ENCODE measurements at places on chromosomes 5 and 9.

DNA sequence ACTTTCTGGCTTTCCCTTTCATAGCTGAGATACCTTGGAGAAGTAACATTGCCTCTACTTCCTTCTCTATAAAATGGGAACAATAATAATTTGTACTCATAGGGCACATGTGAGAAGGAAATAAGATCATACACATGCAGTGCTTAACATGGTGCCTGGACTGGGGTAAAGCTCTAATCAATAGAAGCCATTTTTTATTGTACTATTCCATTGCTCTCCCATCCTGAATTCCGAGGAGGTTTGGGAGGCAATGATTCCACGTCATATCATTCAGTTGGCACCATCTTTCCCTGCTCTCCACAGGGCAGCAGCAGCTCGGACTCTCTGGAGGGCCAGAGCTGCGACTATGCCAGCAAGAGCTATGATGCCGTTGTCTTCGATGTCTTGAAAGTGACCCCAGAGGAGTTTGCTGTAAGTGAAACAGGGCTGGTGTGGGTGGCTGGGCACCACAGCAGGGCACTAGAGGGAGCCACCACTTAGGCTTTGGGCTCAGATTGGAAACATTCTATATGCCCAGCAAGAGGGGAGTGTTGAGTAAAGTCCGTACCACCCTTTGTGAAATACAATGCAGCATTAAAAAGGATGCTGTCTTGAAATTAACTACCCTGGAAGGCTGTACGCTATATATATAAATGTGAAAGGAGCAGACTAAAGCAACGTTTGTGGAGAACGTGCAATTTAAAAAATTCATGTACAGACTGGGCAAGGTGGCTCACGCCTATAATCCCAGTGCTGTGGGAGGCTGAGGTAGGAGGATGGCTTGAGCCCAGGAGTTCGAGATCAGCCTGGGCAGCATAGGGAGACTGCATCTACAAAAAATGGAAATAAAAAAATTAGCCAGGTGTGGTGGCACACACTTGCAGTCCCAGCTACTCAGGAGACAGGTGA is 51.2 kb downstream of the RALGPS1 start:
- peak; percentile 66 for DNase-seq

DNA sequence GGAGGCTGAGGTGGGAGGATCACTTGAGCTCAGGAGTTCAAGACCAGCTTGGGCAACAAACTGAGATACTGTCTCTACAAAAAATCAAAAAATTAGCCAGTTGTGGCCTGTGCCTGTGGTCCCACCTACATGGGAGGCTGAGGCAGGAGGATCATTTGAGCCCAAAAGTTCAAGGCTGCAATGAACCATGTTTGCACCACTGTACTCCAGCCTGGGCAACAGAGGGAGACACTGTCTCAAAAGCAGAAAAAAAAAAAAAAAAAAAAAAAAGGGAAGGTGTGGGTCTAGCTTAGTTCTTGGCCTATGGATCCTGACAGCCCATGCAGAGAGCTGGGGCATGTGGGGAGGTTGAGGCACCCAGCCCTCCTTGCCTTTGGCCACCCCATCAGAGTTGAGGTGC is 10.9 kb downstream of the PLPP7 start:
- DNase-seq: no peak

GRCh38 chr5:142210864-142211412 is 102.4 kb downstream of the NDFIP1 start:
- DNase-seq: no peak

- no peak for DNase-seq
These were observed 23.1 kb downstream of the NIM1K start for GRCh38 chr5:43215073-43215631.

- no peak for DNase-seq
These were observed 304.9 kb upstream of the PTGER4 start for GRCh38 chr5:40374853-40375252.

GRCh38 chr5:96157841-96158291 is 196.2 kb upstream of the ELL2 start:
- DNase-seq: no peak

DNA sequence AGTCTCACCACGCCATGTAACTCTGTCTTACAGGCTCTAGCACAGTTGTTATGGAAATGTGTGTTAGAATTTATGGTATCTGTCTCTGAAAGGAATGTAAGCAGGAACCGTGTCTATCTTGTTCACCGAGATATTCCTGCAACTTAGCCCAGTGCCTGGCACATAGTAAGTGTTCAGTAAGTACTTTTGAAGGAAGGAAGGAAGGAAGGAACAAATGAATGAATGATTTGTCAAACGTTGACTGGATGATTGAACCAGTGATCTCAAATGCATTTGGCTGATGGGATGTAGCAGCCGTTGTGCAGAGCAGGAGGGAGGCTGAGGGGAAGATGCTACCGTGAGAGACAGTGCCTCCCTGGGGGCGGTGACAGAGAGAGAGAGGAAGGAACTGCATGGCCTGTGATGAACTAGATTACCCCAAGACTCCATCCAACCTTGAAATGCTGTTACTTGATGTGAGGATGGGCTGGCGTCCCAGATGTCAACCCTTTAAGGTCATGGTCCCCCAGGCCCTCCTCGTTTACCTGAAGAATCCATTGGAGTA is 47.5 kb upstream of the PPARGC1B start:
- no peak for DNase-seq

- no peak for DNase-seq
These were observed 91.7 kb downstream of the TENT4A start for GRCh38 chr5:6804766-6805501.

- DNase-seq: no peak
These were observed 101.7 kb downstream of the GDNF start for GRCh38 chr5:37738057-37738691.

- DNase-seq: no peak
These were observed 360.0 kb upstream of the PIK3R1 start for GRCh38 chr5:67855523-67855922.

GRCh38 chr5:4065472-4066320 is 470.1 kb downstream of the IRX1 start:
- DNase-seq: no peak

DNA sequence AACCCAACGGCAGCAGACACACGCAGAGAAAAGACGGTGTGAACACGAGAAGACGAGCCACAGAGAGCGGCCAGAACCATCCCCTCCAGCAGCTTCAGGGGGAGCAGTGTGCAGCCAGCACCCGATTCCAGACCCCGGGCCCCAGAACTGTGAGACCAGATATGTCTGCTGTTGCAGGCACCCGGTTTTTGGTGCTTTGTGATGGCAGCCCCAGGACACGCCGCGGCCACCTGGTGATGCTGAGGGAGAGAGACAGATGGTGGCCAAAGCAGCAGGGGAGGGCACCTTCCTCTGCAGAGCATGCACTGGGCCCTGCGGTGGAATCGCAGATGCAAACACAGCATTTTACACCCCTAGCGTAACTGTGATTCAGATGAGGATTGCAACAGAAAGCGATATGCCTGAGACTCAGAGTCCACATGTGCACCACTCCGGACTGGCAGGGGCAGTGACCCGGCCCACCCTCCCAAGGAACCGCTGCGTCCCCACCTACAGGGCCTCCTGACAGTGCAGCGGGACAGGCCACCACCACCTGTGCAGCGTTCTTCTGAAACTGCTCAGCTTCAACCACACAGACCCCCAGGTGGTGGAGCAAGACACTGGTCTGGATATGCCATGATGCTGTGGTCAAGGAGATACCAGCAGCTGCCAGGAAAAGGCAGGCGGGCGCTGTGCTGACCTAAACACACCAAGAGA is 24.0 kb downstream of the ZDHHC11B start:
- DNase-seq: peak; percentile 46

DNA sequence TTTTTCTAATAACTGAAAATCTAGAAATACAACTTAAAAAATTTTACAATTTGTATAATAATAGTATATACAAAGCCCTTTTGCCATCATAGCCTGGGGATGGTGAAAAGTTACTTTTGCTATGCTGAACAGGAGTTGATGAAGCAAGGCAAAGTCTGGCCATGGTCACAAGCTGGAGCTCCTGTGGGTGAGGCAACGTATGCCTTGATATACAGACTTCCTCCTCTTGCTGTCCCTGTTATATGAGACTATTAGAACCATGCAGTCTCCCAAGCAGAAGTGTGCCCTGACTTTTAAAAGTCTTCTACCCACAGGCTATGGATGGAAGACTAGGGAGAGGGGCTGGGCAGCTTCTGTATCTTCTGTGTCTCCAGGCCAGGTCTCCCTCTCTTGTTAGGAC is 15.7 kb downstream of the FAM151B start:
- no peak for DNase-seq

DNA sequence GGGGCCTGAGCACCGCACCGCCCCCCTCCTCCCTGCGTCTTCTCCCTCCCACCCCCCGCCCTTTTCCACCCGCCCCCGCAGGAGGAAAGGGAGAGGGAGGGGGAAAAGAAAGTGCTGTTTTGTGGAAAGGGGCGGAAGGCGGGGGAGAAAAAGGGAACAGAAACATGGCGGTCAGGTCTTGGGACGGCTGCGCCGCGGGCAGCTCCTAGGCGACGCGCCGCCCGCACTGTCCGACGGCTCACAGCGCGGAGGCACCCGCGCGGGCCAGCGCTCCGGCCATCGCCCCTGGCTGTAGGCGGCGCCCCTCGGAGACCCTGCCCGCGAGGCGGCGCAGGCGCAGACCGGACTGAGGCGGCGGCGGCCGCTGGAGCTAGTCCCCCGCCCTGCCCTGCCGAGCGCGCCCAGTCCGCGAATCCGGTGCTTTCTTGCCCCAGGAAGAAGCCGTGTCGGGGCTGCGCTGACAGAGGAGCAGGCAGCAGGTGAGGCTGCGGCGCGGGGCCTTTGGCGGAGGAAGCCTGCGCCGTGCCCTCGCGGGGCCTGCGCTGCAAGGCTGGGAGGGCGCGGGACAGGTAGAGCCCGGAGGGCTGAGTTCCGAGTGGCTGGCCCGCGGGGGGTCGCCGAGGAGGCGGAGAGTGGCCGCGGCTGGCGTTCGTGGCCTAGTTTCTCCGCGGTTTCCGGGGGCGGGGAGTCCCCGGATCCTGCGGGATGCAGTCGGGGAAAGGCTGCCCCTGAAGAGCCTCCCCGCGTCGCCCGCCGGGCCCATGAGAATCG is at the start of gene DENND4C:
DENND4C (plus strand) TSS at position 339 of the 771 bp plus-strand sequence. CDS start 45,482 bp downstream, outside the sequence.
- peak; percentile 96 for DNase-seq

GRCh38 chr5:67206929-67207328 is 10.3 kb upstream of the CD180 start:
- no peak for DNase-seq

- DNase-seq: no peak
These were observed 161.3 kb downstream of the NIPBL start for GRCh38 chr5:37037840-37038239.

All from ecto neural progenitor cell (in vitro differentiated cells).